CD14-positive monocyte (primary cell): ENCODE measurements at places on chromosomes 3 and 15.
A peak's percentile ranks its signal among the peaks of the same experiment; 100 is the strongest.

DNA sequence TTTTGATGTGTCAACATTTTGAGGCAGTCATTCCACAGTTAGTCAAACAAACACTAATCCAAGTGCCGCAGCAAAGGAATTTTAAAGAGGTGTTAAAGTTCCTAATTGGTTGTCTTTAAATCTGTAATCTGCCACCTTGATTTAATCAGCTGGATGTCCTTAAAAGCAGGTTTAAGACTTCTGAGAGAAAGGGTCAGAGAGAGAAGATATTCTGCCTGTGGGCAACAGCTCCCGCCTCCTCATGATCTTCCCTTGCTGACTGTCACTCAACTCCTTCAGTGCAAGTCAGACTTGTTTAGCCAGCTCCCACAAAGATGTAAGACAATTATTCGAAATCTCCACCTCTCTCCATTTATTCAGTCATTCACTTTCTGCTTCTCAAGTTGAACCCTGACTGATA, 92.6 kb upstream of the MYRIP start:
- DNase-seq = no peak

DNA sequence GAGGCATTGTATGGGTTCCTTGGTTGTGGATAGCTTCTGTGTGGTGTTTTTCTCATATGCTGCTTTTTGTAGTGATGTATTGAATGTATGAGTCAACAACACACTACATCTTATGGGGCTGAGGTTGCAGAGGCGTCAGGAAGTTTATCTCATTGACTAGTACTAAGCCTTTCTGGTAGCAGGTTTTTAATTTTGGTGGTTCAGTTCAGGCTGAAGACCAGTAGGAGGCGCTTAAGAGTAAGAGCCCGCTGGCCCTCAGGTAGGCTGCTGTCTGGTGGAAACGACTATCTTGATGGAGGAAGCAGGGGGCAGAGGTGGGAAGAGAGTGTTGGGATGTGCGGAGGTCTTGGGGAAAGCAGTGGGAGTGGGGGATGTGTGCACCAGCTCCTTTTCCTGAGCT, 62.4 kb downstream of the RTP4 start:
- DNase-seq = no peak

DNA sequence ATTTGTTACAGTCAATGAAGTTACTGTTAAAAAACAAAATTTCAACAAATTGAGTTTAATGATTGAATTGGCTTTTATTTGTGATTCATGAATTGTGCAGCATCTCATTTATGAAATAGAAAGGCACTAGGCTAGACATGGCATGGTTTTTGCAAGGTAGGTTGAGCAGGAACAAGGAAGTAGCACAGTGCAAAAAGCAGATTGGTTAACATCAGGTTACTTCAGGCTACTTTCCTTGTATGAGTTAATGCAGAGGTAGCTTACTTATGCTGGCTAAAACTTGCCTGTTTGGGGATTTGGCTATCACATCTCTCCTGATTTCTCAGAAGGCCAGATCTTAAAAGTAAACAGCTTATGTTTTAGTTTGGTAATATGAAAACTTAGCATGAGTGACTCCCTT, 23.0 kb upstream of the SV2B start:
- no peak for DNase-seq

DNA sequence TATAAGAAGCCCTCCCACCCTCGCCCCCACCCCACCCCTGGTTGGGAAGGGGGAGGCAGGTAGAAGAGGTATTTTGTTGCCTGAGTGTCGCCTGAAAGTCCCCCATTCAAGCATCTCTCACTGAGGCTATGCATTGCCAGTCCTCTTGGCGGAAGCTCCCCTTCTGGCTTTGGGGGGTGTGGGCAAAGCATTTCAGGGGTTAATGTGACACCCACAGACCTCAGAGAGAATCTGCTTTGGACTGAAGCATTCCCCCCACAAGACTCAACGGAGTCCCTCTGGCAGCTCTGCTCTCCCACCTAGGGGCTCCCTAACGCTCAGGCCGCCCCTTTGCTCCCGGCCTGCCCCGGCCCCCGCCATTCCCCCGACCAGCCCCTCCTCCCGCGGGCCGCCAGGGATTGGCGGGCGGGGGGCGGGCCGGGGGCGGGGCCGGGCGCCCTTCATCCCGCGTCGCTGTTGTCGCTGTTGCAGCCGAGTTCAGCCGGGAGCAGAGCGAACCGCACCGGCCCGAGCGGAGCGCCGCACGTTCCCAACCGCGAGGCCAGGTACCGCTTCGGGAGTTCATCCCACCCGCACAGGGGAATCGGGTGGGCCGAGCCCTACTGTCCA, at the start of gene SLC38A3:
Gene SLC38A3, plus strand, starts transcription at position 468 of the 609 bp plus-strand sequence. CDS start 8,929 bp downstream, outside the sequence.
- no peak for DNase-seq

DNA sequence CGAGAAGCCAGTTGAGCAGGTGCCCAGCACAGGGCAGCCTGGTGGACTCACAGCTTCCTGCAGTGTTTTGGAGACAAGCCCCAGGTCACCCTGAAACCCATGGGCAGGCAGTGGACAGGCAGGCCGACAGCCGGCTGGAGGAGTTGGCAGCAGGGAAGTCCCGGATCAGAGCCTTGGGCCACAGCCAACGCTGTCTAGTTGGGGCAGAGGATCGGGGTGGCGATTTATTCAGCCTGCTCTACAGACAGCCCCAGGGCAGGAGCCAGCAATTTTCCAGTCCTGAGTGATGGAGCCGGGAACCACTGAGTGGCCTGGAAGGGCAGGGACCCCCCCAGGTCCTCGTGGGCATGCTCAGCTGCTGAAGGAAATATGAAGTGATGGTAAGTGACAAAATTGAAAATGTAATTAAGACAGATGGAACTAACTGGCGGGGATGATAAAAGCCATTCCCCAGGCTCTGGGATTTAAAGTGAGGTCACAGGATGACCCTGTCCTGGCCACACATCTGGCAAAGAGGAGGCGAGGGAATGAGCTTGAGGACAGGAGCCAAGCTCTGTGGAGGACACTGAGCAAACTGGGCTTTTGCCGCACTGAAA, 34.4 kb upstream of the TBC1D21 start:
- no peak for DNase-seq

DNA sequence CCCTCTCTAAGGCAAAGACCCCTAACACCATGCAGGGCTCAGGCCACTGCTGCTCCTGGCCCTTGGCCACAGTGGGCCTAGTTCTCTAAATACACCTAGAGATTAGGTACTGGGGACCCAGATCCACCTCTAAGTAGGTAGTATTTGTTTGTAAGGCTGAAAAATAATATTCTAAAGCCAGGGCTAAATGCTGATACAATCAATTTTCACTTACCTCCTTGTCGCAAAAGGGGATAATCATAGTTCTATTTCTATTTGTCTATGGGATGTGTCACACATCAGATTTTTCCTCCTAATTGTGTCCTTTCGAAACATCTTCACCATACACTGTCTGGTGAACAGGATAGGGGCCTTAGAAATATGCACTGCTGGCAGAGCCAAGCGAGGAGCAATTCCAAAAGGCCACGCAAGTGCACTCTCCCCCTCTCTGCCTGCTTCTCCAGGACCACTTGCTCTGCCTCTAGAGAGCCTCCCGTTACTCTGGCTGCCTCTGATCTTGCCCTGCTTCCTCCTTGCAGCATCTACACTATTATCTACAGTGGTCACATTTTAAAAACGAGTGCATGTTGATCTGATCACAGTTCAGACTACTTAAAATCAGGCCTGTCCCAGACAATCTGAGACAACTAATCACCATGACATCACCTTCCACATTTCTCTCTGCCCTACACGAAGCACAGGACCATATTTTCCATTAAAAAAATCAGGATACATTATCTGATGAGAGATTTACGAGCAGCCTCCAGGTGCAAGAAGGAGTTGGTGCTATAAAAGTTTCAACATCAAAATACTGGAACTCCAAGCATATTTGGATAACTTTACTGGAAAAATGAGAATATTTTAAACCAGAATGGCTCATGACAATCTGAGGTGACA, 115.4 kb downstream of the MYLK start:
- DNase-seq = no peak

DNA sequence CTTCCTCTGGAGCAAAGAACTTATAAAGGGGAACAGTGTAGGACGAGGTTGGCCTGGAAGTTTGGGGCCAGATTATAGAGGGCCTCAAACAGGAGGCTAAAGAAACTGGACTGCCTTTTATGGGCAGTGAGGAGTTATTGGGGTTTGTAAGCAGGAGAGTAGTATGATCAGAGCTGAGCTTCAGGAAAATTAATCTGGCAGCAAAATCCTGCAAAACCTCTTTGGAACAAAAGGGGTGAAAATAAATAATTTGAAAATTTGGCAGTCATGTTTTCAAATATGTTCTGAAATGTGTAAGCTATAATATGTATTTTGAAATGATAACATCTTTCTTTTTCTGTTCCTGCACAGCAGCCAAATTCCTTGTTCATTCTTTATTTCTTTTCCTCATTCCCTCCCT, 164.9 kb downstream of the THSD4 start:
- DNase-seq = no peak

GRCh38 chr3:151992326-151993041, 119.0 kb downstream of the SUCNR1 start:
- no peak for DNase-seq

DNA sequence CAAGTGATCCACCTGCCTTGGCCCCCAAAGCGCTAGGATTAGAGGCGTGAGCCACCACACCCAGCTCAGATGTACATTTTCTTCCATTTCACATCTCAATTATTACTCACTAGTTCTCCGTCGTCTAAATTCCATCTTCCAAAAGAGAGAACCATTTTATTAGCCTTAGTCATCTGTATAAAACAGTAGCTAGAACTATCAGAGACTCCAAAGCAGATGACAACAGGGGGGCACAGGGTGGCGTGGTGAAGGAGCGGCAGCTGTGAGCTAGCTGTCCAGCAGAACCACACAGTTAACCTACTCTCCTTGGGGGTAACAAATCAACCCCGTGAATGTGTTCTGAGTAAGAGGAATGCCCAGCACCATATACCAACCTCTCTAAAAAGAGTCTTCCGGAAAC, 7.1 kb downstream of the SLC25A20 start:
- DNase-seq = no peak

DNA sequence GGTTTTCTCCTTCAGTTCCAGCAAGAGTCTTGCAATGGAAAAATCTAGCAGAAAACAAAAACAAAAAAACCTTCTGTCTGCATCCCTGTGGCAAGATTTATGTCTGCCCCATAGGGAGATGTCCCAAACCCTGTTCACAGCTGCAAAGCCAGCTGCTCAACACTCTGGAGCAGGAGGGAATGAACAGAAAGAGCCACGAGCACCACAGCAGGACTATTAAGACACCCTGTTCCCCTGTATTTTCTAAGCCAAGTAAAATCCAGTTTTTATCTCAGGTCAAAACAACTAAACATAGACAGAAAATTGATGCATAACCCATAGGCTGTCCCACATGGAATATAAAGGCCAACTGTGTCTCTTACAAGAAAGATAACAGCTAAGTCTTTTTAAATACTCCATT, 357.9 kb downstream of the LSAMP start:
- DNase-seq = no peak

DNA sequence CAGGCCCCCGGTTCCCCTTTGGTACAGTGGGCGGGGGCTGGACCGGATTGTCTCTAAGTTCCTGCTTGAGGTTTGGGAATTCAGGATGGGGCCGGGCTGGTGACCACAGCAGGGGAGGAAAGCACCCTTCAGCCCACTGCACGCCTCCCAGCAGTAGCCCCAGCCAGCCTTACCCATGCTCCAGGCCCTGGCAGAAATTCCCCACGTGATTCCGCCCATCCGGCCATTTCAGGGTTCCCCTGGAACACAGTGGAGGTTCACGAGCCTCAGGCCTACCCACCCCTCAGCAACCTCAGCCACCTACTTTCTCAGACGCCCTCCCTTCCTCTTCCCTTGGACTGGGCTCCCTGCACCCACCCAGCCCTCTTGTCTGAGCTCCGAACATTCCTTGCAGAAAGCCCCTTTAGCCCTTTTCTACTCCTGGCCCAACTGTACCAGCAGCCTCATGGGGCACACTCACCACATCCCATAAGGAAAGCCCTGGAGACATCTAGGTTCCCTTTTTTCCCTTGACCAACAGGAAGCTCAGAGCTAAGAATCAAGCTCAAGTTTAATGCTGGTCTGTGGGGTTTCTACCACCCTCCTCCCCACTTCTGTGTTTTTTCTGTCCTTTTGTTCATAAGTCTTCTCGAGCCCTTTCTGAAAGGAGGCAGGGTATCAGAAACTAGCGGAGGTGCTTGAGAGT, 11.5 kb downstream of the ALS2CL start:
- peak; percentile 20 for DNase-seq

GRCh38 chr3:8480699-8481098, 20.9 kb upstream of the LMCD1 start:
- DNase-seq = no peak

- peak; percentile 58 for DNase-seq
Observed at GRCh38 chr3:194043516-194043915, 92.4 kb upstream of the HES1 start.

DNA sequence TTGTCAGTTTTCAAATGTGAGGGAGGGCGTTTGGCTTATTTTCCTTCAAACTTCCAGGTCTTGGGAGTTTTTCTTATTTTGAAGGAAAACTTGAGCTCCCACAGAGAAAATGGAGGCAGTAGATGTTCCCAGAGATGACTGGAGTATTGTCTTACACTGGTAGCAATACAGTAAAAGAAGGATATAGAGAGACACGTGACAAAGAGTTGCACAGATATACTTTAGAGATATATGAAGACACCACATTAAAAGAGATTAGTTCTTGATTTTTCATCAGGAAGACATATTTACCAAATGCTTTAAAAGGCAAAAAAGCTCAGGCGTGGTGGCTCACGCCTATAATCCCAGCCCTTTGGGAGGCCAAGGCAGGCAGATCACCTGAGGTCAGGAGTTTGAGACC, 490.9 kb downstream of the FOXP1 start:
- DNase-seq = no peak

GRCh38 chr3:88596451-88596850, 446.7 kb downstream of the C3orf38 start:
- no peak for DNase-seq

DNA sequence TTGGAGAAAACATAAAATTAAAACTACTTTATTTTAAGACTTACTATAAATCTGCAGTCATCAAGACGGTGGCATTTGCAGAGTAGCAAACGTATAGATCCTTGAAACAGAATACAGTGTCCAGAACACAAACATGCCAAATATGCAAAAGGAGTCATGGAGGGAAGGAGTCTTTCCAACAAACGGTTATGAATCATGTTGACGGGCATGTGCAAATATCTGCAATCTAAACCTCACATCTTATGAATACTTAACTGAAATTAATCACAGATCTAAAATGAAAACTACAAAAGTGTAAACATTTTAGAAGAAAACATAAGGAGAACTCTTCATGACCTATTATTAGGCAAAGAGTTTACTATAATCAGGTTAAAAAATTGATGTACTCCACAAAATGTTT, 69.4 kb downstream of the TFRC start:
- DNase-seq = no peak

DNA sequence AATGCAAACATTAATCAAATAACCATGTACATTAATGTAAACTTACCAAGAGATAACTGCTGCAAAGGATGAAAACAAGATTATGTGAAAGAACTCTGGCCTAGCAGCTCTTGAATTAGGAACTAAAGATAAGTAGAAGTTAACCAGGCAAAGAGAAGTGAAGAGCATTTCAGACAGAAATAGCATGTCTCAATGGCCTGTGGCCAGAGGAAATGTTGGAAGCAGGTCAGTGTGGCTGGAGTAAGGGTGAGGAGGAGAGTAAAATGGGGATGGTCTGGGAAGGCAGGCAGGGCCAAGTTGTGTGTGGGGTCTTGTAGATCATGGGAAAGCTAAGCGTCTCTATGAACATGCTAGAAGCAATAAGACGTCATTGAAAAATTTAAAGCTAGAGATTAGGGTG, 192.4 kb downstream of the CADPS start:
- DNase-seq = no peak
